ENCODE measurements at places on chromosomes 11 and 22.
A peak's percentile ranks its signal among the peaks of the same experiment; 100 is the strongest.

DNA sequence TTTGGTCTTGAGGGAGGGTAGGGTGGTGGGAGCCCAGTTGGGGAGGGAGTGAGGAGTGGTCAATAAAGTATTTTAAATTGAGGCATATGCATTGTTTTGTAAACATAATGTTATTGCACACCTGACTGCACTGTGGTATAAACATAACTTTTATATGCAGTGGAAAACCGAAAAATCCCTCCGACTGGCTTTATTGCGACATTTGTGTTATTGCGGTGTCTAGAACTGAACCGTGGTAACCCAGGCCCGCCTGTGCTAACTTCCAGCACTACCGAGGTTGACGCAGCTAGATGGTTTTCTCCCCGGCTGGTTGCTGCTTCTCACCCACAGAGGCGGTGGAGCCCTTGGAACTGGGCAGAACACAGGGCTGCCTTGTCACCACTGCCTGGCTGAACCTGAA, 7.6 kb upstream of the RNH1 start:
- DNase-seq: no peak

GRCh38 chr11:14861680-14862079, 30.4 kb downstream of the CYP2R1 start:
- DNase-seq: no peak

- no peak for DNase-seq
Measured at GRCh38 chr22:38077096-38077495, 6.9 kb downstream of the SLC16A8 start.

DNA sequence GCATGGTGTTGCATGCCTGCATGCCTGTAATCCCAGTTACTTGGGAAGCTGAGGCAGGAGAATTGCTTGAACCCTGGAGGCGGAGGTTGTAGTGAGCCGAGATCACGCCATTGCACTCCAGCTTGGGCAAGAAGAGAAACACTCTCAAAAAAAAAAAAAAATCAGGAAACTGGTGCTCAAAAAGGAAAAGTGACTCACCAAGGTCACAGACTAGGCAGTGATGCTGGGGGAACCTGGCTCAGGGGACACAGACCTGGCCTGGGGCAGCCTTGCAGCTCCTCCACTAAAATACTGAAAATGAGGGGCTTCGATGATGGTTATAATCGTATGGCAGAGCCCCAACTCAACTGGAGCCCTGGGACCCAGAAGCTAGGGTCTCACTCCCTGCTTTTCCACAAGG, 8.1 kb upstream of the SLC35E4 start:
- DNase-seq: no peak

DNA sequence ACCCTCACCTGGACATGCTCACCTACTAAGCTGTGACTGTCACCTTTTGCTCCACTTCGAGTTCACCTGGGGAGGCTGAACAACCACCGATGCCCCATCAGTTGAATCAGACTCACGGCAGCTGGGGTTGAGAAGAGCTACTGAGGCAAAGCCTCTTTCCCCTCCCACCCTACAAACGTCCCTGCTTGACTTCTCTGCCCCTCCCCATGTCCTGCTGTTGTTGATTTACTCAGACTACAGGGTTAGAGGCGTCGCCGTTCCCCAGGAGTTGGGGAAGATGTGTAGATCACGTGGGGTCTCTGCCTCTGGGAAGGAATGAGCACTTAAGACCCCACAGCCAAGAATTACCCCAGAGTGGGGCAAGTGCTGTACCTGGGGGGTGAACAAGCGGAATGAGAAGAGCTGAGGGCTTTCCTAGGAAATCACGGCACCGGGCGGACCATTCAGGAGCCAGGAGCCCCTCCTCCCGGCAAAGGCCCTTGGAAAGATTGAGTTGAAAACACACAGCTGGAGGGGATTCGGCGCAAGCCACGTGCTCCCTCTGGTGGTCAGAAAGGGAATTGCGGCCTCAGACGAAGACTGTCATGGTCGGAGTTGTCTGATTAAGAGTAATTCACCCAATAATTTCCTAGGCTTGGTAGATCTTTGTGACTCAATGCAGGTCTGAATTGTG, 7.0 kb downstream of the FXYD2 start:
- peak; percentile 71 for DNase-seq

GRCh38 chr22:32862083-32862482, 60.6 kb downstream of the TIMP3 start:
- DNase-seq: no peak

DNA sequence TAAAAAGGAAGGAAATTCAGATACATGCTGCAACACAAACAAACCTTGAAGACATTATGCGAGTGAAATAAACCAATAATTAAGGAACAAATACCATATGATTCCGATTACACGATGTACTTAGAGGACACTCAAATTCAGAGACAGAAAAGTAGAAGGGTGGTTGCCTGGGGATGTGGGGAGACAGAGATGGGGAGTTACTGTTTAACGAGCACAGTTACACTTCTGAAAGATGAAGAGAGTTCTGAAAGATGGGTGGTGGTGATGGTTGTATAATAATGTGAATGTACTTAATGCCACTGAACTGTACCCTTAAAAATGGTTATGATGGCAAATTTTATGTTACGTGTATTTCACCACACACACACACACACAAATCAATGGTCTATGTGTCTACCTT, 14.7 kb downstream of the ZBTB44 start:
- DNase-seq: no peak

DNA sequence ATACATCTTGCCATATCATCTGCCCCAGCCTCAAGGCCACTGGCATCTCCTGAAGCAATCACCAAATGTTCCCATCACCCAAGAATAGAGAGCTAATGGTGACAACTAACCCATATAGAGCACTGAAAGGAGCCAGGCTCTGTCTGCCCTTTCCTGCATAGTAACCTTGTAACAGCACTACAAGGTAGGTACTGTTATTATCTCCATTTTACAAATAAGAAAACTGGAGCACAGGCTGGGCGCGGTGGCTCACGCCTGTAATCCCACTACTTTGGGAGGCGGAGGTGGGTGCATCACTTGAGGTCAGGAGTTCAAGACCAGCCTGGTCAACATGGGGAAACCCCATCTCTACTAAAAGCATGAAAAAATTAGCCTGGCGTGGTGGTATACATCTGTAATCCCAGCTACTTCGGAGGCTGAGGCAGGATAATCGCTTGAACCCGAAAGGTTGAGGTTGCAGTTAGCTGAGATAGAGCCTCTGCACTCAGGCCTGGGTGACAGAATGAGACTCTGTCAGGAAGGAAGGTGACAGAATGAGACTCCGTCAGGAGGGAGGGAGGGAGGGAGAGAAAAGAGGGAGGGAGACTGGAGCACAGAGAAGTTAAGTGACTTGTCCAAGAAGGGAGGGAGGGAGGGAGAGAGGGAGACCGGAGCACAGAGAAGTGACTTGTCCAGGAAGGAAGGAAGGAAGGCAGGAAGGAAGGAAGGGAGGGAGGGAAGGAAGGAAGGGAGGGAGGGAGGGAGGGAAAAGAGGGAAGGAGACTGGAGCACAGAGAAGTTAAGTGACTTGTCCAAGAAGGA, 2.2 kb downstream of the SLC35F2 start:
- no peak for DNase-seq

- peak; percentile 56 for DNase-seq
Measured at GRCh38 chr11:102260241-102260640, 57.0 kb upstream of the BIRC3 start.

- DNase-seq: no peak
Measured at GRCh38 chr22:48842976-48843375, 984.7 kb downstream of the BRD1 start.

DNA sequence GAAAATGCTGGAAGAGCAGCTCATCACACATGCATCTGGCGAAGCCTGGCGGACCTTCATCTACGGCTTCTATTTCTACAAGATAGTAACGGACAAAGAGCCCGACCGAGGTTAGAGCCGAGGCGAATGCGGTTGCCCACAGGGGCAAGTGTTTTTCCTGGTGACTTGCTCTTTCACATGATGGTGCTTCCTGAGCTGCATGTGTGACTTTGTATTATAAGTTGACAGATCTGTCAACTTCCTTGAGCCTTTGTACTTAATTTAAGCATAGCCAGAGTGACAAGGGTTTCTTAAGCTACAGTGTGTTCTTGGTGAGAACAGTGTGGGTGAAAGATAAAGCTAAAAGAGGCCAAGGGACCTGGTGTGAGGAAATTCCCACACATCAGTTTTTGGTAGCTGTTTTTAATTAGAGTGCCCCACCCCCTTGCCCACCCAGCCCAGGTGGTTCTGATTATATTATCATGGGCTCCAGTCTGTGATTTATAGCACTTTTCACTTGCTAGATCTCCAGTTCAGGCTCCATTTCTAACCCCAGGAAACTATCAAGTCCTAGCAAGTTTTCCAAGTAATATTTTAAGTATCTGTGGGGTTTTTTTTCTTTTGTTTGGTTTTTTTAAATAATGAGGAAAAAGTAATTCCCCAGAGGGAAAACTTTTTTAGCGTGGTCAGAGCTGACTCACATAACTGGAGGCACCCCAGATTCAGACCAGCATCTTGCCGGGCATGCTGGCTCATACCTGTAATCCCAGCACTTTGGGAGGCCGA, 68.0 kb upstream of the YWHAH start:
- DNase-seq: peak; percentile 67

GRCh38 chr11:103625624-103625965, 410.8 kb upstream of the DDI1 start:
- no peak for DNase-seq

GRCh38 chr11:72813740-72814285, 398 bp upstream of the ATG16L2 start:
- DNase-seq: peak; percentile 78

- no peak for DNase-seq
Measured at GRCh38 chr11:123221584-123221983, 26.5 kb upstream of the CLMP start.

- peak; percentile 96 for DNase-seq
Measured at GRCh38 chr11:107696140-107696539, 15.7 kb downstream of the SLN start.

DNA sequence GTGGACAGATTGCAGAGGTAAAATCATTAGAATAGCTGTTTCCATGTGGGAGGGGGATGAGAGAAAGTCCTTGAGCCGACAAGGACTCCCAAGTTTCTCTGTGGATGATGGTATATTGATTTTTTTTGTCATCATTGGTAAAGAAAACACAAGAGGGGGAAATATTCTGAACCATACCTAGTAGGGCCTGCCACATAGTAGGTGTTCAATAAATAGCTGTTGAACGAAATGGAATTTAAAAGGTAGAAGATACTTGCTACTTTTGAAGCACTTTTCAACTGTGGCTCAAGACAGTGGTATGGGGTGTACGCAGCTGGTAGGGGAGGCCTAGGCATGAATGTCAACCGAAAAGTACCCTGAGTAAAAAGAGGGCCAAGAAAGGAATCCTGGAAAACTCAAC, 2.1 kb downstream of the CAVIN3 start:
- no peak for DNase-seq

DNA sequence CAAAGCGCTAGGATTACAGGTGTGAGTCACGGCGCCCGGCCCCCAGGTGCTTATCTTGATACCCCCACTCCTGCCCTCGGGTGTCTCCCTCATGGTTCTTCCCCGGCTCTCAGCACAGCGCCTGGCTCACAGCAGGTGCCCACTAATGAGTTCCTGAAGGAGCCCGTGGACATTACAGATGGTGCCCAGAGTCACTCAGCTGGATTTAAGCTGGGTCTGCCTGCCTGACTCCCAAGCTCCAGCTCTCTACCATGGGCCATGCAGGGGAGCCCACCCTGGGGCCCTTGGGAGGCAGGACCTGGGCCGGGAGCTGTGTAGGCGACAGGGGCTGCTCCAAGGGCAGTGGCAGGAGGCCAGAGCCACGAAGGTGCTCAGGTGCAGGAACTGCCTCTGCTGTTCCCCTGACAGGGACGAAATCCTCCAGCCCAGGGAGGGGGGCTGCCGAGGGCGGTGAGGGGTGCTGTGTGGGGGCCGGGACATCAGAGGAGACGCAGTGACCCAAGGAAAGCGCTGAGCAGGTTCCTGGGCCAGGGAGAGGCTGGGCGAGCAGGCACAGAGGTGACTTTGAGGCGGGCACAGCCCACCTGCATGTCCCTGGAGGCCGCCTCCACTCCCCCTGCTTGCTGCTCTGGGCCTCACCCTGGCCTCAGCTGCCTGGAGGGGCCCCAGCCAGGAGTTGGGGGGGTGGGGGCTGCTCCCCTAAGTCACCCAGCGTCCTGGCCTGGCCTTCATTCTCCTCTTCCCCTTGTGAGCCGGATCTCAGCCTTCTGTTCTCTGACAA, 14.6 kb upstream of the FLRT1 start:
- no peak for DNase-seq

GRCh38 chr11:398826-399225, 4.8 kb downstream of the PKP3 start:
- no peak for DNase-seq

GRCh38 chr11:46006418-46007070, 84.1 kb downstream of the LARGE2 start:
- DNase-seq: peak; percentile 75

DNA sequence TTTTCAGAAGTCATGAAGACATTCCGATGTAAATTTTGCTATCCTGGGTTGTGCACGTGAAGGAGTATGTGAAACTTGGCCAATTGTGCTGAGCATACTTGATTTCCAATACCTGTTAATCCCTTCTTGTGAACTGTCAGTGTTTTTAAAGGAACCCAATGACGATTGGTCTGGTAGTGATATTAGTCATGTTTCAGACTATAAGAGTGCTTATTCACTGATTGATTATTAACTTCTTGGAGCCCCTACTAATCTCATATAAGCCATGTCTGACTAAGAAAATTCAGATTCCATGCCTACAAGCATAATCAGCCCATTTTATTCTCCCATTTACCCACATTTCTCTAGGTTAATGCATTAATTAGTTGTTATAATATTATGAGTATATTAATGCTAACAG, 330.8 kb upstream of the MTNR1B start:
- DNase-seq: no peak

- no peak for DNase-seq
Measured at GRCh38 chr11:114921697-114922096, 243.4 kb downstream of the NXPE2 start.

DNA sequence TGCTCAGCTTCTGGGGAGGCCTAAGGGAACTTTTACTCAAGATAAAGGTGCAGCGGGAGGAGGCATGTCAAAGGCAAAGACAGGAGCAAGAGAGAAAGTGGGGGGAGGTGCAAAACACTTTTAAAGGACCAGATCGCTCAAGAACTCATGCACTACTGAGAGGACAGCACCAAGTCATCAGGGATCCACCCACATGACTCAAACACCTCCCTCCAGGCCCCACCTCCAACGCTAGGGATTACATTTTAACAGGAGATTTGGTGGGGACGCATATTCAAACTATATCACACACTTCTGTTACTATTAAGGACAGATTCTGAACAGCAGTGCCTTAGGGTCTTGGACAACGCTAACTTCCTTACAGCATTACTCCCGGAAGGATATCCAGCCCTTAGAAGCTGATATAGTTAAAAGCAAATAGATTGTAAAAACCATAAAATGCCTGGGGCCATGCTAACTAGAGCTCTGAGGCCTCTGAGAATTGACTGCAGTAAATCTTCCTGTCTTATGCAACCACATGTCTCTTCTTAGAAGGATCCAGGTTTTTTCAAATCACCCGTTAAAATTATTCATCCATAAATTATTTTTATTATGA, 16.7 kb upstream of the ZC3H12C start:
- DNase-seq: peak; percentile 51

DNA sequence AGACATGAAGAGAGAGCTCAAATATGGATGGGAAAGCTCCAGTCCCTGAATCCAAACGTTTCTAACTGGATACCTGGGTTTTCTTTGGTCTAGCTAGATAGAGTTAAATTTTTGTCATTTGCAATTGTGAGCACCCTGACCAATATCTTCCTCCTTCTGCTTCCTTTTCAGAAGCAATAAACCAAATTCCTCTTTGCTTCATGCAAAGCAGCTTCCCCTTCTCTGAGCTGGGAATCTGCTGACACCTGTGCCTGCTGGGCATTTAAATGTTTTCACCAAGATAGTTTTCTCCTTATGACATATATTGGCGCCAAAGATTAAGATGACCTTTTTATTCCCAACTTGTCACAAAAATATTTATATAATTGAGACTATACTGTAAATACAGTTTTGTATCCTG, 27.9 kb upstream of the PAK1 start:
- DNase-seq: no peak
